Stimulated activated CD4-positive, alpha-beta T cell treated with anti-CD3 and anti-CD28 coated beads, Interleukin-1b, Interleukin-23, amount 100 ng/mL, for 24 hours (primary cell): ENCODE measurements at places on chromosomes 3 and 15.

- DNase-seq: no peak
Observed at GRCh38 chr15:100714749-100715342, 112.5 kb downstream of the ASB7 start.

DNA sequence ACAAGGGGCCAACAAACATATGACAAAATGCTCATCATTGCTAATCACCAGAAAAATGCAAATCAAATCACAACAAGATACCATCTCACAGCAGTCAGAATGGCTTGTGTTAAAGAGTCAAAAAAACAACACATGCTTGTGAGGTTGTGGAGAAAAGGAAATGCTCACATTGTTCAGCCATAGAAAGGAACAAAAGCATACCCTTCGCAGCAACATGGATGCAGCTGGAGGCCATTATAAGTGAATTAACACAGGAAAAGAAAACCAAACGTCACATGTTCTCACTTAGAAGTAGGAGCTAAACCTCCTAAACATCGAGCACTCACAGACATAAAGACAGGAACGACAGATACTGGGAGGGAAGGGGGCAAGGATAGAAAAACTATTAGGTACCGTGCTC is 678.4 kb upstream of the GRM7 start:
- DNase-seq: no peak

GRCh38 chr15:98809273-98809672 is 160.9 kb downstream of the IGF1R start:
- DNase-seq: no peak

DNA sequence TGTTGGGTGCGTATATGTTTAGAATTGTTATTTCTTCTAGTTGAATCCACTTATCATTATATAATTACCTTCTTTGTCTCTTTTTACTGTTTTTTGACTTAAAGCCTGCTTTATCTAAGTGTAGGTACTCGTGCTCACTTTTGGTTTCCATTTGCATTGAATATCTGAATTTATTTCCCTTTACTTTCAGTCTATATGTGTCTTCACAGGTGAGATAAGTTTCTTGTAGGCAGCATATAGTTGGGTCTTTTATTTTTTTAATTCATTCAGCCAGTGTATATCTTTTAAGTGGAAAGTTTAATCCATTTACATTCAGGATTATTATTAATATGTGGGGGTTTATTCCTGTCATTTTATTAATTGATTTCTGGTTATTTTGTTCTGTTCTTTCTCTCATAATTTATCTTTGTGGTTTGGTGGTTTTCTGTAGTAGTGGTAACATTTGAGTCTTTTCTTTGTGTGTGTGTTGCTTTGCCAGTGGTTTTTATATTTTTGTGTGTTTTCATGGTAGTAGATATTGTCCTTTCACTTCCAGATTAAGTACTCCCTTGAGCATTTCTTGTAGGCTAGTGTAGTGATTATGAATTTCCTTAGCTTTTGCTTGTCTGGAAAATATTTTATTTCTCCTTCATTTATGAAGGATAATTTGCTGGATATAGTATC is 27.3 kb downstream of the STT3B start:
- DNase-seq: no peak

DNA sequence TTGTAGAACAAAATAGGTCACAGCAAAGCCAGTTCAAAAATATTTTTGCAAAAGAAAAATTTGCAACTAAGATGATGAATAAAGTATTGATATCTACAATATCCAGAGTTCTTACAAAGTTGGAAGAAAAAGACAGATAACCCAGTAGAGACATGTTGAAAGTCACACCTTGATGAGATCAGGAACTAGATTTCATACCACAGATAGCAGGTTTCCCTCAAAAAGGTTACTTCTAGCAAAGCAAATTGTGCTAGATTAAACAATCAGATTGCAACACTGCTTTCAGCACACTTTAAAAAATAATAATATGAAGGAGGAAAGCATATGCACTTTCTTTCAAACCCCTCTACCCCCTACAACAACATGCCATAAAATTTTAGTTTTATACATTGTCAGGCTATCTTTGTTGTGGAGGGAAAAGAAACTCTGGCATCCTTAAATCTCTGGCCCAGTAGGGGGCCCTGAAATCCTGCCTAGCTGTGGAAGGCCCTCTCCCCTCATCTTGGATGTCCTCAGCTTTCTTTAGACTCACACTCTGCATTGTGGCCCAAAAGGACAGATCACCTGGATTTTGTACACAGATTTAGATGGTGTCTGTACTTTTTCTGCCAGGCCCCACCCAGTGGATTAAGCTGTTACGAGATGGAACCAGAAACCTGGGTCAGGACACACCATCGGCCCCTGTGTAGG is 50.9 kb downstream of the CCR3 start:
- no peak for DNase-seq

DNA sequence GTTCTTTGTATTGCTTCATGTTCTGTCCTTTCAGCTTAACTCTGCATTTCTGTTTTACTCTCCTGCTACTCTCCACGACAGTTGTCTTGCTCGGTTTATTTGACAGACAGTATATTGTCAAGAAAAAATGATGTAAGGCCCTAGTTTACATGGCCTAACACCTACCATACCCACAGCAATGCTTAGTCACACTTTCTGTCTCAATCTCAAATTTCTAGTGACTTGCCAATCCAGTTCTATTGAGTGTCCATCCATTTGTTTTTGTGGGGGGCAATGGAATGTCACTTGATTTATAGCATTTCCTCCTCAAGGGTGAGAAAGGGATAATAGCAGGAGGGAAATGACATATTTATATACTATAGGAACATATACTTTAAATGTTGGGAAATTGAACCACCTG is 676.2 kb downstream of the NAALADL2 start:
- DNase-seq: no peak

- no peak for DNase-seq
Observed at GRCh38 chr3:86653661-86654205, 337.2 kb downstream of the VGLL3 start.
